Activated CD4-positive, alpha-beta T cell treated with anti-CD3 and anti-CD28 coated beads, Interleukin-2, amount 50 U/mL, for 48 hours (primary cell): ENCODE measurements at places on chromosomes 13 and 19.

GRCh38 chr19:15928321-15928720 lies 6.0 kb downstream of the CYP4F11 start:
- no peak for DNase-seq

- DNase-seq, result no peak
Observed at GRCh38 chr19:7704280-7705060, 2.5 kb upstream of the FCER2 start.

DNA sequence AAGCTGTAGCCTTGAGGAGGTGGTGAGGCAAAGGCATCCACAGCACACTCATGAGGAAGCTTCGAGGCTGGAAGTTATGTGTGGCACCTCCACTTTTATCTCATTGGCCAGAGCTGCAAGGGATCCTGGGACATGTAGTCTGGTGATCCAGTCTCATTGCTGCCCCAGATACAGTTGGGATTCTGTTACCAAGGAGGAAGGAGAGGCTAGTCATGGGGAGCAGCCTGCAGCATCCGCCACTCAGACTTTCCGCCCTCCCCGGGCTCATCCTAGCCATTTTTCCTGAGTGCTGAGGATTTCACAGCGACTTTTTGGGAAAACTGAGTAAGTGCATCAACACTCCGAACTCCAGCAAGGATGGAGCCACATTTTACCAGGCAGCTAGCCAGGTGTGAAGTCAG lies 74.4 kb downstream of the DPF1 start:
- DNase-seq, result no peak

DNA sequence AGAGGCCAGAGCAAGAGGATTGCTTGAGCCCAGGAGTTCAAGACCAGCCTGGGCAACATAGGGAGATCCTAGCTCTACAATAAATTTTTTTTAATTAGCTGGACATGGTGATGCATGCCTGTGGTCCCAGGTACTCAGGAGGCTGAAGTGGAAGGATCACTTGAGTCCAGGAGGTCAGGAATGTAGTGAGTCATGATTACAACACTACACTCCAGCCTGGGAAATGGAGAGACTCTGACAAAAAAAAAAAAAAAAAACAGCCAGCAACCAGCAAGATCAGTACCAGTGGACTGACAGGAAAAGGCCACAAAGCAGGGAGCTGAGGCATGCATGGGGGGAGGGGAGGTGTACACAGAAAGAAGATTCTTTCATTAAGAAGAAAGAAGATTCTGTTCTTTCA lies 52.7 kb upstream of the RFXAP start:
- no peak for DNase-seq

DNA sequence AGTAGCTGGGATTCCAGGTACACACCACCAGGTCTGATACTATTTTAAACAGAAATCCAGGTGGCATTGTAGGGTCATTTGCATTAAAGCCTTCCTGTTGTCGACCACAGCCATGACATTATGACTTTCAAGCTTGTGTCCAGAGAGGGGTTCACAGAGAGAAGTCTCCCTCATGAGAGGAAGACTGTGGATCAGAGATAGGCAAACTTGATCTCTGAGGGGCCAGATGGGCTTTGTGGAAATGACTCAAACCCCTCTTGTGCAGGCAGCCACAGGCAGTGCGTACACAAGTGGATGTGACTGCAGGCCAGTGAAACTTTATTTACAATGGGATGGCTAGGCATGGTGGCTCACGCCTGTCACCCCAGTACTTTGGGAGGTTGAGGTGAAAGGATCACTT lies 27.8 kb upstream of the F2RL3 start:
- no peak for DNase-seq

GRCh38 chr13:98508685-98509084 lies 68.2 kb downstream of the STK24 start:
- DNase-seq, result no peak

DNA sequence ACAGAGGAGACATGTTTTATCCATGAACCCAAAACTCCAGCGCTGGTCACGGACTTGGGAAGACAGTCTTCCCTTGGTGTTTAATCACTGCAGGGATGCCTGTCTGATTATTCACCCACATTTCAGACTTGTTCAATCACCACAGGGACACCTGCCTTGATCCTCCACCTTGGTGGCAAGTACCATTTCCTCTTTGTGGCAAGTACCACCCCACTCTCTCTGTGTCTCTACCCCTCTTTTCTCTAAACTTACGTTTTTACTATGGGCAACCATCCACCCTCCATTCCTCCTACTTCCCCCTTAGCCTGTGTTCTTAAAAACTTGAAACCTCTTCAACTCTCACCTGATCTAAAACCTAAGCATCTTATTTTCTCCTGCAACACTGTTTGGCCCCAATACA lies 16.8 kb downstream of the ZNF83 start:
- no peak for DNase-seq

DNA sequence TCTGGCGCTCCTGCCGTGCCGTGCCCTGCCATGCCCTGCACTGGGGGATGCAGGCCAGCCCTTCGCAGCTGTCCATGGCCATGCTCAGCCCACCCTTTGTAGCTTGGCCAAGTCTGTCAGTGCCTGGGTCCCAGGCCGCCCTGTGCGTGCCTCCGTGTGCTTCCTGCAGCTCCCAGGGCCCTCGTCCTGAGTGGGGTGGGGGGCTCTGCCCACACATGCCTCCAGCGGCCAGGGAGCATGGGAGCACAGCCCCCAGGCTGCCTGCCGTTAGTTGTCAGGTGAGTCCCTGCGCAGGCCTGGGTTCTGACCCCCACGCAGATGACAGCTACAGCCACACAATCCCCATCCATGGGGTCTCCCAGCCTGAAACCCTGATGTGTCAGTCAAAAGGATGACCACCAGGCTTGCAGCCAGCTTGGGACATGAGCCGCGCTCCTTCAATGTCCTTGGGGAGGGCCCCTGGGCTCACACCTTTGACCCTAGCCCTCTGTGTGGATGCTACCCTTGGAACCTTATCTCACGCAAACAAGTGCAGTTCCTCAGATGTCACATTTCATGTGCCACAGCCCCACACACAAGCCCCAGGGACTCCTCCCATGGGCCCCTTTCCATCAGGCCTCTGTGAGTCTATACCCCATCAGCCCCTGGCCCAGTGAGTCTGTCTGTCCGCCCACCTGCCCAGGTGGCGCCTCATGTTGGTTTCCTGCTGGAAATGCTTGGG lies 24.5 kb downstream of the TMED1 start:
- no peak for DNase-seq

- DNase-seq, result no peak
Observed at GRCh38 chr13:98446234-98446621, 130.7 kb downstream of the STK24 start.

- no peak for DNase-seq
Observed at GRCh38 chr19:35205733-35206323, 22.7 kb downstream of the FAM187B start.

GRCh38 chr13:41224113-41225110 lies 30.0 kb upstream of the KBTBD7 start:
- DNase-seq, result no peak

DNA sequence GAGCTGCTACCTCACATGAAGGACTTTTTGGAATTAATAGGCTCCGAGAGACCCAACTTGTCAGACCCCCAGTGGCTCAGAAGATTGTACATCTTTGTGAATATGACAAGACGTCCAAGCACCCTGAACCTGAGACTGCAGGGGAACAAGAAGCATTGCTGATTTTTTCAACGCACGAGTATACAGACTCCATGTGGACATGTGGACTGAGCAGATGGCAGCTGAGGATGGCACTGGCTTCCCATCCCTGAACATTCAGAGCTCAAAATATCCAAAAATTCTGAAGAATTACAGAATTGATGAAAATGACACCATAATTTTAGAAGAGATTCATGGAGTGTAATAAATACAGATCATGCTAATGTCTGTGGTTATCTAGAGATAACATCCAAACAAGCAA lies 254.1 kb downstream of the MZT1 start:
- no peak for DNase-seq

DNA sequence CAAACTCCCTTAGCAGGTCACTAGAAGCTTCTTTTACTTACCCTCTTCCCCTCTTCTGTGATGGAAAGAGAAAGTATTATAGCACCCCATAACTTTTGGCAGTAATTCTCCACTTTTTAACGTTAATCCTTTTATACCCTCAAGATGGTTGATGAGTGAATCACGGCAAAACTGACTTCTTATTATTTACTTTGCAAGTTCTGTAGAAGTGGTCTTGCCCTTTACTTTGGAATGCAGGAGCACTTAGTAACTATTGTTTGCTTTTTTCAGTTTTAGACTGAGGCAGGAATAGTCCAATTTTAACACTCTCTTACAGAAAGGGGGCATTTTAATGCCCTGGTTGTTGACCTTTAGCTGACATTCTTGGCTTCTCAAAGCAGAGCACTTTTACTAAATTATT lies 260.1 kb downstream of the LMO7 start:
- no peak for DNase-seq

DNA sequence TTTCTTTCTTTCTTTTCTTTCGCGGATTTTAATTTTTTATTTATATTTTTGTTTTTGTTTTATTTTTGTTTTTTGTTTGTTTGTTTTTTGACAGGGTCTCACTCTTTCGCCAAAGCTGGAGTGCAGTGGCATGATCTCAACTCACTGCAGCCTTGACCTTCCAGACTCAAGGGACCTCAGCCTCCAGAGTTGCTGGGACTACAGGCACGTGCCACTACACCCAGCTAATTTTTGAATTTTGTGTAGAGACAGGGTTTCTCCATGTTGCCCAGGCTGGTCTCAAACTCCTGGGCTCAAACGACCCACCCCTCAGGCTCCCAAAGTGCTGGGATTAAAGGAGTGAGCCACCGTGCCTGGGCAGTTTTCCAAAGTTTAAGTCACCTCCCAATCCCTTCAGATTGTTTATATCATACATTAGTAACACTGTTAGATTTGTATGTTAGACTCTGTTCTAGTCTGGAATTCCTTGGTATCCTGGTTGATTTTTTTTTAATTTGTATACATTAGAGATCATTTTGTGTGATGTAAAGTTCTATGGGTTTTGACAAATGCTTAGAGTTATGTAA lies 597.3 kb downstream of the DCT start:
- DNase-seq, result no peak

GRCh38 chr19:54432144-54432738 lies 16.8 kb upstream of the LENG8 start:
- no peak for DNase-seq

GRCh38 chr19:46603195-46603637 lies 2.1 kb downstream of the CALM3 start:
- DNase-seq, result no peak

DNA sequence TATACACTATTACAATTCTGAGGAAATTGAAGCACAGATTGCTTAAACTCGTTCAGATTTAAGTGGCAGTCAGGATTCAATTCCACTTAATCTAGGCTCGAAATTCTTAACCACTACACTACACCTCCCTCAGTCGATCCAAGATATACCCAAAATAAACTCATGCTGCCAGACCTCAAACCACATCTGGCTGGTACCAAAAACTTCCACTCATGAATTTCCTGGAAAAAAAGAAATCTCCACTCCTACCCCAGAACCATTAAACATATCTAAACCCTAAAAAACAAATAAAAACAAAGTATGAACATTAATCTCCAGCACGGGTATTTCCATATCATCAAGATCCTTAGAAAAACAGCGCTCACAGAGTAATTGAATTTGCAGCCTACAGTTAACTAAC lies 1.1 kb downstream of the ZFP30 start:
- DNase-seq, result no peak
